ENCODE measurements at places on chromosomes 5 and 9.

GRCh38 chr5:141605523-141606277 is 13.1 kb downstream of the DIAPH1 start:
- DNase-seq: peak; percentile 47

GRCh38 chr9:86734771-86735170 is 212.5 kb downstream of the GAS1 start:
- DNase-seq: no peak

- DNase-seq: no peak
Observed at GRCh38 chr5:127518319-127518621, 830 bp downstream of the PRRC1 start.

GRCh38 chr5:107505763-107506534 is 164.8 kb downstream of the EFNA5 start:
- DNase-seq: no peak

DNA sequence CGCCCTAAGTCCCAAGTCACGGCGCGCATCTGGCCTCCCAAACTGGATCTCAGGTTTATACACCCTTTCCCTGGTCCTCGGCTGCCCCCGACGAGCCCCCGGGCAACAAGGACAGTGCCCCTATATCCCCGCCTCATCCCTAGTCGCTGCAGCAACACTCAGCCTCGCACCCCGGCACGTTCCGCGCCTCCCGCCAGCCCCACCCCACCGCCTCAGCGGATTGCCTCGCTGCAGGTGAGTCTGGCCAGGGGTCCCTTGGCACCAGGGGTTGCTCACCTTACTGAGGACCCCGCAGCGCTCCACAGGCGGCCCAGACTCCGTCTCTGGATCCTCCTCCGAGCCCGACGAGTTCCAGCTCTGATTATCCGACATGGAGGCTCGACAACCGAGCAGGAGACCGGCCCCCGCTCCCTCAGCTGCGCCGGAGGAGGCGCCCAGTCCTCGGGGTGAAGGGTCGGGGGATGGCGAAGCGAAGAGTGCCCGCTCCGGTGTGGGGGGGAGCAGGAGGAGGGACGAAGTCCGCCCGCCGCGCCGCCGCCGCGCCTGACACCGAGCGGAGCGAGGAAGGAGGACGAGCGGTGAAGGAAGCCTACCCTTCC is 494 bp downstream of the CERT1 start:
- peak; percentile 5 for DNase-seq

GRCh38 chr9:113894166-113894565 is 18.1 kb downstream of the ZNF618 start:
- DNase-seq: no peak

DNA sequence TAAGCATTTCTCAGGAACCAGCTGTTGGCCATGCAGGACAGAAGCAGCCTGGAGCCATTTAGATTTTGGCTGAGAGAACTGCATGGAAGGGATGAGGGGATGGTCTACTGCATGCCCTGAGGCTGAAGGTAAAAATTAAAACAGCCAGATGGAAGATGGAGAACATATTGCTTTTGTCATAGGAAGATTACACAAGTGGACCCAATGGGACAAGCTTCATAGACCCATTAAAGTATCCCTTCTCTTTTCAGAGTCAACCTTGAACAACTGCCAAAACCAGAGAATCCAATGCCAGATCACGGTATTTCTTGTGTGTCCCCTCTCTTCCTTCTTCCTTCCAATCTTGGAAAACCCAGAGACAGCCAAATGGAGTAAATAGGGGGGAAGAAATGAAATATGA is 253.4 kb downstream of the NR2F1-AS1 start:
- no peak for DNase-seq

DNA sequence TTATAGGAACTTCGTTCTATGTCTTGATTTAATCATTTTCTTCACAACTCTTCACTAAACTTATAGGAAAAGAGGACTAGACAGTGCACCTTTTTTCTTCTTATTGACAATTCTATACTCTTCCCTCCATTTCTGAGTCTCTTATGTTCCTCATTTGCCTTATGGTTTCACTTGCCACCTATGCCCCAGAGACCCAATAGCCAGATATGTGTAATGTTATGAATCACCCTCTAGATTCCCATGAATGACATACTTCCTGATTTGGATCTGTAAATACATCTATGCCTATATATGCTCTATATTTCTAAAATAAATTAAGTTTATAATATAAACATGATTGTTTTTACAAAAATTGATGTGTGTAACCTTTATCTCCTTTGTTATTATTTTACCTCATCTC is 514.1 kb upstream of the MEF2C start:
- no peak for DNase-seq

DNA sequence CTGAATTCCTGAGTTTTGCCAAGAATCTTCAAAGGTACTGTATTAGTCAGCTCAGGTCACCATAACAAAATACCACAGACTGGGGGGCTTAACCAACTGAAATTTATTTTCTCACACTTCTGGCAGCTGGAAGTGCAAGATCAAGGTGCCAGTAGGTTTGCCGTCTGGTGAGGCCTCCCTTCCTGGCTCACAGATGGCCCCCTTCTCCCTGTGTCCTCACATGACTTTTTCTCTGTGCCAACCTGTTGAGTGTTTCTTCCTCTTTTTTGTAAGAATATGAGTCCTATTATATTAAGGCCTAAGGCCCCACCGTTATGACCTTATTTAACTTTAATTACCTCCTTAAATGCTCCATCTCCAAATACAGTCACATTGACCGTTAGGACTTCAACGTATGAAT is 156.1 kb upstream of the KIF2A start:
- no peak for DNase-seq

- DNase-seq: no peak
Observed at GRCh38 chr5:78355561-78355960, 4.9 kb upstream of the SCAMP1 start.

GRCh38 chr5:156201788-156202403 is 125.1 kb upstream of the SGCD start:
- no peak for DNase-seq

DNA sequence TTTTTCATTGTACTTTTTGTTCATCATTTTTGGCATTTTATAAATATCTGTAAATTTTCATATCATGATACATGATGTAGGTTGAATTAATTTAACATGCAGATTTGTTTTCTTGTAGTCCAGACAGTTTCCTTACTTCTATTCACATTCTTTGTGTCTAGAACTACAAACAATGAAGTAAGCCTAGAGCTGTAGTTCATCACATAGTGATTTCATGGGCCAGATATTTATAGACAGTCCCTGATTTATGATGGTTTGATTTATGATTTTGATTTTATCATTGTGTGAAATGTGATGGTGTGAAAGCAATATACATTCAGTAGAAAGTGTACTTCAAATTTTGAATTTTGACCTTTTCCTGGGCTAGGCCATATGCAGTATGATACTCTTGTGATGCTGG is 139.0 kb downstream of the ARHGEF28 start:
- DNase-seq: no peak

DNA sequence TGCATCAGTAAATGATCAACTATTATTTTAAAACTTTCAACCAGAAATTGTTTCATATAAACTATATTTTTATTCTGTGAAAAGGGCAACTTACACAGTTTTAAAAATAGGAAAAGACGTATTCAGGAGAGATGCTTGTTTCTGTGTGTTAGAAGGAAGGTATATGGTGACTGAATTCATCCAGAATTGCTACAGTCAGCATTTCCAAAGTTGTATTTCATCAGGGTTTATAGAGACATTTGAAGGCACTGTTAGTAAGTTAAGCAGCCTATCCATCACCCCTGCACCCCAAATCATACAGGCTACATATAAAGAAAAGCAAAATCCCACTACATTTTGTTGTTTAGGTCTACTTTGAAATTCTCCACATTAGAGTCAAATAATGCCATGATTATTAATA is 716.0 kb downstream of the KCTD16 start:
- DNase-seq: no peak

DNA sequence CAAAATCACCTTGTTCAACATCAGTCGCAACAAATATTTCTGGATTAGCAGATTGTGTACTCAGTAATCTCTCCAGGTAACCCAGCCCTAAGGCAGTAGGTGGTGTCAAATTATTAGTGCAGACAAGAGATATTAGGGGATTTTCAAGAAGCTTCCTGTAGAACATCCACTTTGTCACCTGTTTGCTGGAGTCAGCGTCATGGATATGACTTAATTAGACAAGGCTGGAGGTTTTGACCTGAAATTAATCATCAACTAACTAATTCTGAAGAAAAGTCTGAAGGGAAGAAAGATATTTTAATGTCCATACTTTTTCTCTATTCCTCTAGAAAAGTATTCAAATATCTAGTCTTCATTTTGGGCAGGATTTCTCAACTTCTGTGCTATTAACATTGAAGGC is 91.4 kb upstream of the CCDC112 start:
- no peak for DNase-seq

- DNase-seq: no peak
Observed at GRCh38 chr9:69122082-69122548, 52.0 kb upstream of the TJP2 start.

GRCh38 chr5:100852988-100853449 is 50.1 kb downstream of the ST8SIA4 start:
- DNase-seq: no peak

DNA sequence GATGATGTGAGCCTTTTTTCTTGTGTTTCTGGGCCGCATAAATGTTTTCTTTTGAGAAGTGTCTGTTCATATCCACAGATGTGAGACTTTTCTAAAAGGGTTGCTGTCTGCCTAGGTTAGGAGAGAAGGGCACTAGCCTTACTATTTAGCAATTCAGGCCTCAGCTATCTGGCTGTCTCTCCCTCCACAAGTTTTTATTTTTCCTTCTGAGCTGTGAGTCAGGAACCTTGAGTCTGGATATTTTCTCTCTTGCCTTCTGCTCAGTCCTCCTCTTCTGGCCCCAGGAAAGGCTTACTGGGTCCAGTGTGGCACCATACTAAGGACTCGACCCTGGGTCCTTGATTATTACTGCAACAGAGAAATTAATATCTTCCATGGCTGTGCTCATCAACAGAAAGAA is 187.6 kb downstream of the CSNK1G3 start:
- DNase-seq: no peak

DNA sequence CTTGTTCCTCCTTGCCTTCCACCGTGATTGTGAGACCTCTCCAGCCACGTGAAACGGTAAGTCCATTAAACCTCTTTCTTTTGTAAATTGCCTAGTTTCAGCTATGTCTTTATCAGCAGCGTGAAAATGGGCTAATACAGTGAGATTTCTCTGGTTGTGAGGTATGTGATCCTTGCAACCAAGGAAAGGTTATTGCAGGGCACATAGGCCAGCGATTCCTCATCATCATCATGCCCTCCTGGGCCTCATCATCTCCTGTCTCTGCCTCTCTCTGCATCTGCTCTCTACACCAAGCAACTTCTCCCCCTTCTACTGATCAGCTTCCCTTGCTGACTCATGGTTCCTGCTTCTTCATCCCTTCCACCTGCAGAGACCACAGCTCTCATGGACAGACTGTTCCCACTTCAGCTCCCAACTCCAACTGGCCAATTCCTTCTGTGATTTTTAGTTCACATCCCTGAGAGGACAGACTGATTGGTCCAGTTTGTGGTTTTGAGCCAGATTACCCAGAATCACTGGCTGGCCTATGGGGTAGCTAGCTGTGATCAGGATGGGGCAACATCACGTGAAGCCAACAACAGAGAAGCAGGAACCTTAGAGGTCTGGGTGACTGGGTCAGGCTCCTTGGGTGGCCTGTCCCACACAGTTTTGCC is 53.1 kb downstream of the LIX1 start:
- DNase-seq: no peak

DNA sequence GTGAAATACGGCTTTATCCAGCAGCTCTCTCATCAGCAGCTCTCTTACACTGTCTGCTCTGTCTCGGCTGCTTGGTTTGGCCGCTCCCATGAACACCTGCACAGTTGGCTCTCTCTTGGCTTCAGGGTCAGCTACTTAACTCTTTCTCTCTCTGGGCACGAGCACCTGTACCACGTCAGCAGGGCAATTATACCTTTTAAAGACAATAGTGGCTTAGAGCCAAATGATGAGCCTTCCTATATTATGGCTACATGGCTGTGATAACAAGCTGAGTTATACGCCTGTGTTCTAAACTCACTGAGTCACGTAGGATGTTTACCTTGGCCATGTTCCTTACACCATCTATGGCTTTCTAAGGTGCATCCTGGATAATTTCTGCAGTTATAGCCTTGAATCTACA is 69.2 kb upstream of the CTNND2 start:
- DNase-seq: no peak

- DNase-seq: no peak
Observed at GRCh38 chr5:120790339-120790738, 326.2 kb downstream of the PRR16 start.

DNA sequence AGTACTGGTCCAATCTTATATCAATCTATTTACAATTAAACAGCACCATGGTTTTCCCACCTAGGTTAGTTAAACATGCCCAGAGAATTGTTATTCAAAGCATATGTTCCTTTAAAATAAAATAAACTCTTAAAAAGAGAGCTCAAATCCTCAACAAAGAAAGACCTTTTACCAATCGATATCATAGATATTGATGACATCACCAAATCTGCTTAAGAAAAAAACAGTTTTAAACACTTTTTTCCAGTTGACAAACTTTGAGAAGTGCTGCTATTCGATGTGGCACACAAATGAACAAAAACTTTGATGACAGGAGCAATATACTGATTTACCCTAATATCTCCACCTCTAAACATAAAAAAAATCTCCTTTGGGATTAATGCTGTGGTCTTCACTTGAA is 15.7 kb downstream of the EFCAB9 start:
- DNase-seq: no peak

DNA sequence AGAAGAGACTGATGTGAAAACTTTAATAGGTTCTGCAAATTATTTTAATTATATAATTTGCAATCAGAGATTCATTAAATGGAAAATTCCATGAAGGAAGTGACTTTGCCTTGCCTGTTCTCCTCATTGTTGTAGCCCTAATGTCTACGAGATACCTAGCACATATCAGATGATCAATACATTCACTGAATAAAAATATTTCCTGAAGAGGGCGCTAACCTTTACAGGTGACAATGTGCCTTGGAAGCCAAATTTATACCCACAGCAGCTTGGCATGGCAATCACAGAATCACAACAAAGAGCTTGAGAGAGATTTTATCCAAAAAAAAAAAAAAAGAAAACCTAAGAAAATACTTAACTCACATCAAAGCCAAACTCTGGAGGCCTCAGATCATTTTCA is 17.4 kb downstream of the HAUS6 start:
- DNase-seq: no peak

GRCh38 chr9:113632776-113633590 is 169.5 kb downstream of the RGS3 start:
- no peak for DNase-seq

DNA sequence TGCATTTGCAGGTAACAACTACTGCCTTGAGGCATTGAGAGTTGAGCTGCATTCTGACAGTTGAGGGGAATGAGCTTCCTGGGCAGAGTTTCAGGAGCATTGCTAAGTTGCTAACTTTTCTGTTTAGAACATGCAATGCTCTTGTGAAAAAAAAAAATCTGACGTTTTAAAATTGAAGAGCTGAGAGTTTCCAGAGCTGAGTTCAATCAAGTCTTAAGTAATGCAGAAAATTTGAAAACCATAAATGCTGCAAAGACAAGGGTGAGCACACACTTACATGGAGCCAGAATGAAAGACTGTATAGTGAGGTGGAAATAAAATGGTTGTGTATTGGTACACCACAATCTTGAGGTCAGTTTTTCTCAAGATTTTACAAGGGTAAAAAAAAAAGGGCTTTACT is 166.0 kb downstream of the GABRB2 start:
- DNase-seq: no peak

- no peak for DNase-seq
Observed at GRCh38 chr9:89879701-89880100, 274.9 kb downstream of the GADD45G start.
